Central memory CD4-positive, alpha-beta T cell (primary cell): ENCODE measurements at places on chromosomes 3 and 15.

GRCh38 chr3:138187296-138188012 lies at the start of gene ARMC8:
Gene ARMC8 (plus strand): TSS chr3:138187301. CDS start chr3:138187555, 254 bp downstream.
- no peak for DNase-seq

- no peak for DNase-seq
These were observed 22.4 kb downstream of the DUOX2 start for GRCh38 chr15:45091576-45091975.

DNA sequence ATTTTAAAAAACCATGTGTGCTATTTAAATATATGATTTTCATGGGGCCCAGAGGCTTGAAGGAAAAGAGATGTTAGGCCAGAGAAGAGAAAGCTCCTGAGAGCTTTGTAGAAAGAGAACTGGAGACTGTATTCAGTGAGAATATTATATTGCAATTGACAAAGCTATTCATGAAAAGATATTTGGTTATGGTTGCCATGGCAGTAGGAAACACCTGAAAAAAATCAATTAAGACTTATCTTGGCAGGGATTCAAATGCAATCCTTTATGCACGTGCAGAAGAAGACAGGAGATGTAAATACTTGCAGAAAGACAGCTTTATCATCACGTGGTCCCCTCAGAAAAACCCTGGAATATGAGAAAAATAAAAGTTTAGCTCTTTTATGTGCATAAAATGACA lies 636.0 kb upstream of the TBL1XR1 start:
- no peak for DNase-seq

- peak; percentile 2 for DNase-seq
These were observed 38.3 kb upstream of the DCUN1D1 start for GRCh38 chr3:183018421-183019192.

DNA sequence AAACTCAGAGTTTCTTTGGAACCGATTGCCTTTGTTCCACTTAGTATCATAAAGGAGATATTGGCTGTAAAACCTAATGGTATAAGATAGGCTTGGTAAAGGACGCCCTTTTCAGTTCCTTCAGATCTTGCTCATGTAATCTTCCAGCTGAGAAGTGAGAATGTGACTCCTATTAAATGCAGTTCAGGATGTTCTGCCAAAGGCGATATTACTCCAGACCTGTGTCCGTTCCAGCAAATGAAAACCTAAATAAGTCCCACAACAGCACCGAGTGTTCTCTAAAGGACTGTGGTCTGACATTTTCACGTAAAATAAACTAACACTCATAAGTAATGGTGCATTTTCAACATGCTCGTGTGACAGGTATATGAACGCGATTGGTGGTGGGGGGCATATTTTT lies 276.2 kb downstream of the FEZF2 start:
- no peak for DNase-seq

- no peak for DNase-seq
These were observed 27.6 kb downstream of the C3orf33 start for GRCh38 chr3:155778462-155778861.

DNA sequence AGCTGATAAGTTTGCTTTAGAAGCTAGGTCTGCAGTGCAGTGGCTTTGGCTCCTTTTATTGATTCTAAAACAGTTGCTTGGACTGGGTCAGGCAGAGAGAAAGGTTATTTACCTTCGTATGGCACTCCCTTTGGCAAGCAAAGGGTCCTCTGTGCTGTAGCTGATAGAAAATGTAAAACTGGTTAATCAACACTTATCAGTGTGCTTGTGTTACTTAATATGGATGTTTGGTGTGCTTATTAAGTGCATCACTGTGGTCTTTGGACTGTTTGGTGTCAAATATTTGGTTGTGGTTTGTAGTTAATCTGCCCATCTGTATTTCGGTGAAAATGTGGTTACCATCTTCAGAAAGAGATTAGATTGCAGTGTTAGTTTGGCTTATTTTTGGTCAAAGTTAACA lies 16.0 kb downstream of the UBE2E2 start:
- no peak for DNase-seq
